ENCODE measurements at places on chromosomes 12 and 14.

DNA sequence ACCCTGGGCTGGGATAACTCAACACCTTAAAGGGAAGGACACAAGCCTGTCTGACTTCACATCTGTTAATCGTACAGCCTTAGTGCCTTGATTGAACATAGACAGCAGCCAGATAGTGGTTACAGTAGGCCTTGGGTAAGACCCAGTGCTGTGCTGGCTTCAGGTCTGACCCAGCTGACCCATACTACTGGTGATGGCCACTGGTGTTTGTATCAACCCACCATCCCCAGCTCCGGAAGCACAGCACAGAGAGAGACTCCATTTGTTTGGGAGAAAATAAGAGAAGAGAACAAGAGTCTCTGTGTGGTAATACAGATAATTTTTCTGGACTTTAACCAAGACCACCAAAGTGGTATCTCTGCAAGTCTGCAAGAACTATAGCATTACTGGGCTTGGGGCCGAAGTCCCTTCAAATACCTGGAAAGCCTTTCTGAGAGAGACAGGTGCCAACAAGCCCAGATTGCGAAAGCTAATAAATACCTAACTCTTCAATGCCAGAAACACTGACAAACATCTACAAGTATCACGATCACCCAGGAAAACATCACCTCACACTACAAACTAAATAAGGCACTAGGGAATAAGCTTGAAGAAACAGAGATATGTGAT lies 330.1 kb upstream of the GARIN2 start:
- no peak for DNase-seq

DNA sequence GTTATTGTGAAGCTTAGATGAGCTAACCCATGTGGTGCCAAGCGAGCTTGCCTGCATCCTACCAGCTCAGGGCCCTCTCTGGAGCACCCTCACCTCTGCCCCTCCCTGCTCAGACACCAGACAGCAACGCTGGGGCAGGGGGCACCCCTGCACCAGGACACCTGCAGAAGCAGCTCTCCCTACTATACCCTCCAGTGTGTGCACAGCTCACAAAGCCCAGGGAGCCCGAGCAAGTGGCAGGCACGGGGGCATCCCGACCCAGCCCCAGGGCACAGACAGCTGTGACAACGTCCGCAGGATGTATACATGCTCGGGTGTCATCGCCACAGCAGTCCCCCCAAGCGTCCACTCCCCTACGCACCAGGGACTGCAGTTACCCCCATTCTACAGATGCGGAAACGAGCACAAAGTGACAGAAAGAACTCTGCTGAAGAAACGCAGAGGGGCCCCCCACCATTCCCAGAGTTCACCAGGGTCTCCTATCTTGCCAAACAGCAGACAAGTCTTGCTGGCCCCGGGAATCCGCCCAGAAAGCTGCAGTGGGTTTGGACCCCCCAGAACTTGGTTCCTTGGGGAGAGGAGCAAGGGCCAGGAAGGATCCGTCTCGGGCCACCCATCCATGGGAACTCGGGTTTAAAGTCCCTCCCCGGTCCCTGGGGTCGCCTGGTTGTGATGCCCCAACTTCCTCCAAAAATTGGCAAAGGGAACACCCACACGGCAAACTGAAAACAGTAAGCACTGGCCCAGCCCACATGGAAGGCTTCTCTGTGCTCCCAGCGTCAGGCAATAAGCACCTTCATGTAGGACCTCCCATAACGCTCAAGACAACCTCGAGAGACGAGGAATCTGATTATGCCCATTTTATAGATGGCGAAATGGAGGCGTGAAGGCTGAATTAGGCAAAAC lies 12.0 kb downstream of the NCOR2 start:
- no peak for DNase-seq

- DNase-seq: no peak
These were observed 90.4 kb downstream of the PPP2R5C start for GRCh38 chr14:101851736-101852405.

DNA sequence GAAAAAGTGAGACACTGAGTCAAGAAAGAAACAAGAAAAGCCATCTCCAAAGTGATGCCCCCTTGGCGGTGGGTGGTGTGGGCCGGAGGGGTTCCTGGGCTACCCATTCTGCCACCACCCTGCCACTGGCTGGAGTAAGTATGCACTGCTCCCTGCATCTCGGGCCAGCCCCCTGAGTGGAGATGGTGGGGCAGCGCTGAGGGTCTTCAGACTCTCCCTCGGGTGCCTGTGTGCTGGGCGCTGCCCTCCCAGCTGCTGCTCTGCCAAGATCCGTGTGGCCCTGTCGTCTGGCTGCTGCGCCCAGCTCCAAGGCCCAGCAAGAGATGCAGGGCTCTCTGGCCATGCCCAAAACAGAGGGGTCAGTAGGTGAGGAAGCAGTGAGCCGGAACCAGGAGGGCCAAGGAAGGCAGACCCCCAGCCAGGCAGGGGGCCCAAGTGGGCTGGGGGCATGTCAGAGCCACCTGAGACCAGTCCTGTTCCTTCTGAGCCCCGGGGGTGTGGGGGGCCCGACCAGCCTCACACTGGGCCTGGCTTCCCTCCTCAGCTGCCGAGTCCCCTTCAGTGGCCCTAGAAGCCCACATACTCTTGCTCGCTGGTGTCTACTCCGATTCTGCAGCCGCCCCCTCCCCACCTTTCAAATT lies 5.2 kb downstream of the GPR132 start:
- DNase-seq: no peak

DNA sequence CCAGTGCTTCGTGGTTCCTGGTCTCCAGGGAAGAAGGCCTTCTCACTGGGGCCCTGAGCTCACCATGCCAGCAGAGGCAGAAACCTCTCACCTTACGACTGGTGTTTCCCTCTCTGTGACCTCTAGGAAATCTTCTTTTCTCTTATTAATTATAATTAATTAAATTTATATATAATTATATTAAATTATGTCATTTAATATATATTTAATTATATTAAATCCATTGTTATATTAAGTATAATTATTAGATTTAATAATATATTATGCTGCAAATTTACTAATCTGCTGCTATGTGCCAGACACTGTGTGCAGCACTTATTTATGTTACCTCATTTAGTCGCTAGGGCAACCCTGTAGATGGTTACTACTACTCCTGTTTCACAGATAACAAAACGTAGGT lies 70.3 kb upstream of the MBIP start:
- DNase-seq: no peak

DNA sequence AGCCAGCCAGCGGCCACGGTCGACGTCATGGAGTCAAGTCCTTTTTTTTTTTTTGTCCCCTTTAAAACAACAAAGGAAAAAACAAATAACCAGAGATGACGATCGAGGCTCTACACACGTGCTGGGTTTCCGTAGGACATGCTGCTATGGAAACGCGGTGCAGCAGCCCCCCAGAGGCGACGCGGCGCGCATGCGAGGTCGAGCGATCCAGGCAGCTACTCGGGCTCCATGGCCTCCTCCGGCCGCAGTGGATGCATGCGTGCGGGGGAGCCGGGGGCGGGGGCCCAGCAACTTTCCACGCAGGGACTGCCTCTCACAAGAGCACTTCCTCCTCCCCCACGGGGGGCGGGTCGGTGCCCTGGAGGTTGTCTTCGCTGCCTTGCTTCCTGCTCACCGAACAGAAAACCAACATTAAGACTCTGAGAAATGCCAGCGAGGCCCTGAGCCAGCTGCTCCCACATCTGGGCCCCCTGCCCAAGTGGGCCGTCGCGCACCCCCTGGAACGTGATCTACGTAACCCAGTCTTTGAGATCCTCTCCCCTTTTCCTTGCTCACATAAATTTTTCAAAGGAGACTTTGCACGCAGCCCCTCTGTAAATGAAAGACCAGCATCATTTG lies 30.7 kb downstream of the P2RX4 start:
- peak; percentile 85 for DNase-seq
